Activated gamma-delta T cell treated with Interleukin-2 at 50 U/mL for 16 hours (primary cell): ENCODE measurements at places on chromosomes 4 and X.

GRCh38 chrX:5708251-5708650 is 520.4 kb downstream of the NLGN4X start:
- DNase-seq: no peak

DNA sequence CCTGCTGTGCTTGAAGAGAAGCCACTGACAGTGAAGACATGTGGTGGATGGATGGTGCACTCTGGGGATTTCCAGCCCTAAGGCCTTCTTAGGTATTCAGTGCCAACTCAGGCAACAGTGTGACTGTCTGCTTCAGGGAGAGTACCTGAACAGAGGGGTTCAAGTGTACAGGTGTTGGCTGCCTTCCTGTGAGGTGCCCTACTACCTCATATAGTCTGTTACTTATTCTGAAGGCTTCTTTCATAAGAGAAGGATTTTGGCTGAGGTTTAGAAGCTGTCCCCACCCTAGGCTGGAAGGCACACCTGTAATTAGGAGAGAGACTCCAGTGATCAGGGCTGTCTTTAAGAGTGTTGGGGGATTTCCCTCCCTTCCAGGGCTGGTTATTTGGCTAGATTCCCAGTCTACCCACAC is 1.8 kb downstream of the FTHL17 start:
- DNase-seq: no peak

GRCh38 chr4:182906786-182907185 is 10.4 kb downstream of the DCTD start:
- no peak for DNase-seq

GRCh38 chrX:144798972-144799371 is 448.3 kb upstream of the SPANXN1 start:
- DNase-seq: no peak

GRCh38 chrX:129876771-129877305 is 29.1 kb upstream of the UTP14A start:
- DNase-seq: no peak

DNA sequence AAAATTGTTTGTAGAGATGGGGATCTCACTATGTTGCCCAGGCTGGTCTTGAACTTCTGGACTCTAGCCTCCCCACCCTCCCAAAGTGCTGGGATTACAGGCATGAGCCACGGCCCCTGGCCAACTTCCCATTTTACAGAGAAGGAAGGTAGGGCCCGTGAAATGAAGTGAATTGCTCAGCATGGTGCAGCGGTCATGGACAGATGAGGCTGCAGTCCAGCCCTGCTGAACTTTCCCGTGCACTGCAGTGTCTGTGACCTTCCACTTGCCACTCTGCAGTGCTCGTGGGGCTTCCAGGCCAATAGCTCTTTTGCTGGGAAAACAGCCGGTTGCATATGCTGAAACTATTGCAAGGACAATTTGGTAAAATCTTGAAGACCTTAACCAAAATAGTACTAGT is 454.4 kb upstream of the FAT1 start:
- DNase-seq: no peak

GRCh38 chr4:168540503-168541265 is 43.8 kb downstream of the PALLD start:
- DNase-seq: no peak

- no peak for DNase-seq
Observed at GRCh38 chr4:44704673-44705072, 21.7 kb downstream of the GNPDA2 start.

DNA sequence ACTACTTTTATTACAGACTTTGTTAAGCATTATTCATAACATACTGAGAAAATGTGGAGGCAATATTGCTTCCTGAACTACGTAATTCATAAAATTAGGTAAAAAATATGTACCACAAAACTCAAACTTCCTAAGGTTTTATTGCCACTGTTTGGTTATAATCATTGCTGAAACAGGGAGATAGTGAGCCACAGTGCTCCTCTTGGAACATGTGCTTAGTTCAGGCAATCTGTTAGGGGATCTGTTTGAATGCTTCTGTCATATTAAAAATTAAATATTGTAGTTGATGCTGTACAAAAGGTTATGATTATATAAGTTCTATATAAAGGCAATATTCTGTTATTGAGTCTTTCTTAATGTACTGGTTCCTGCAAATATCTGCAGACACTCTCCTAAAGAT is 480.7 kb downstream of the GRXCR1 start:
- no peak for DNase-seq

DNA sequence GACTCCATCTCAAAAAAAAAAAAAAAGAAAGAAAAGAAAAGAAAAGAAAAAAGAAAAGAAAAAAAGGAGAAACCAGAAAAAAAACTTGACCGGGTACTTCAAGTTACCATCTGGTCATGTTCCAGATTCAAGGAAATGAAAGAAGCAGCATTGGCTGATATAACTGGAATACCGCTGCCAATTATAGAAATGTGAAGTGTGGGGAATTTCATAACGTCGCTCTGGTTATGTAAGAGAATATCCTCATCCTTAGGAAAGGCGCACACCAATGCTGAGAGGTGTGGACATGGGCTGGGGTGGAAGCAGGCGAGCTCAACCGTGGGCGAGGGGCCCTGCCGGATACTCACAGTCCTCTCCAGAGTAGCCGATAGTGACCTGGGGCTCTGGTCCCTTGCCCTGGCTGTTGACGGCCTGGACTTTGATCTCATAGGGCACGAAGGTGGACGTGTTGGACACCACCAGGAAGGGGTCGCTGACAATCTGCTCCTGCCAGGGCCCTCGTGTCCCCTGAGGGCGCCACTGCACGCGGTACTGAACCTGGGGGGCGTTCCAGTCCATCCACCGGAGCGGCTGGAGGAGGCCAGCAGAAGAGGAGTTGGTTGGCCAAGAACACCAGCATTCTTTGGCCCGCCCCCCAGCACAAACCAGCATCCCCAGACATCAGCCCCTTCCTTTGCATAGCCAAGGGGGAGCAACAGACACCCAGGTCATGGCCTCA is 19.5 kb downstream of the L1CAM start:
- no peak for DNase-seq

GRCh38 chr4:44221407-44221806 is 227.2 kb downstream of the KCTD8 start:
- DNase-seq: no peak

GRCh38 chrX:20224814-20225487 is 41.8 kb downstream of the RPS6KA3 start:
- no peak for DNase-seq

DNA sequence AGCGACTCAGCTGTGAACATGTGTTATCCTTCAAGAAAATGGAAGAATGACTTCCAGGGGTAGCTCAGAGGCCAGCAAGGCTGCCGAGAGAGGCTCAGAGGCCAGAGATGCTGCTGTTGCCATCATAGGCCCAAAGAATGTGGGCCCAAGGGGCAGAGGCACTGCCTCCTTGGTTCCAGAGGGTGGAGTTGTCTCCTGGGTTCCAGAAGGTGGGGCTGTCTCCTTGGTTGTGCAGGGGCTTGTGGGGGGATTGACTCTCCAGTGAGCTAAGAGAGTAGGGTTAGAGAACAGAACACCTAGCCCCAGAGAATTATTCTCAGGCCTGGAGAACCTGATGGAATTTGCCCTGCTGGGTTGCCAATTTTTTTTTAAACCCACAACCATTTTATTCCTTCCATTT is 62.6 kb downstream of the DGKK start:
- no peak for DNase-seq

DNA sequence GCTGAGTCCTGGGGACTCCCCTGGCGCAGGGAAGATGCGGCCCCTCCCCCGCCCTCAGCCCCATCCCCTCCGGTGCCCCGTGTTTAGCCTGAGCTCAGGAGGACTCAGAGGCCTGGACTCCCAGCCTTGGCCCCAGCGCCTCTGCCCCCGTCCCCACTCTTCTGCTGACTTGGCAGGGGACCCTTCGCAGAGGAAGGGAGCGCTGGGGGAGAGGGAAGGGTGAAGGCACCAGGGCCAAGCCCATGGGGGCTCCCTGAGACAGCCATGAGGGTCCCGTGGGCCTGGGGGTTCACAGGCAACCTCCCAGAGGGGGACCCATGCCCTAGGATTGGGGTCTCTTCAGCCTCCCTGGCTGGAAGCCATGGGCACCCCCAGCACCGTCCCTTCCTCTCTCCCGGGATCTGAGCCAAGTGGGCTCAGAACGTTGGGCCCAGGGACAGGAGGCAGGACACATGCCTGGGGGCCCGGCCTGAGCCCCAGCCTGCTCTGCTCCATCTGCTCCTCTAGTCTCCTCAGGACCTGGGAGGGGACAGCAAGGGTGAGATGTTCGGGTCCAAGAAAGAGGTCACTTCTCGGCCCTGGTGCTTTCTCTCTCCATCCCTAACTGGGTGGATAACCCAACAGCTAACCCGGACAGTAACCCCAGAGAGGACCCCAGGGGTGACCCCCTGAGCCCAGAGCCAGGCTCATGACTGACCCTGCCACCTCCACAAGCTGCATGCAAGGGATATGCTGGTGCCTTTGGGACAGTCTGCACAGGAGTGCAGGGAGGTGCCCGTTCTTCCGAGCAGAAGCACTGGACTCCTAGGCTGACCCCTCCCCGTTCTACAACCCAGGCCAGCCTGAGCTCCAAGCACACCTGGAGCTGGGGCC is 1.5 kb upstream of the CPLX1 start:
- DNase-seq: no peak

- DNase-seq: no peak
Observed at GRCh38 chrX:94831364-94831763, 1157.4 kb downstream of the FAM133A start.

DNA sequence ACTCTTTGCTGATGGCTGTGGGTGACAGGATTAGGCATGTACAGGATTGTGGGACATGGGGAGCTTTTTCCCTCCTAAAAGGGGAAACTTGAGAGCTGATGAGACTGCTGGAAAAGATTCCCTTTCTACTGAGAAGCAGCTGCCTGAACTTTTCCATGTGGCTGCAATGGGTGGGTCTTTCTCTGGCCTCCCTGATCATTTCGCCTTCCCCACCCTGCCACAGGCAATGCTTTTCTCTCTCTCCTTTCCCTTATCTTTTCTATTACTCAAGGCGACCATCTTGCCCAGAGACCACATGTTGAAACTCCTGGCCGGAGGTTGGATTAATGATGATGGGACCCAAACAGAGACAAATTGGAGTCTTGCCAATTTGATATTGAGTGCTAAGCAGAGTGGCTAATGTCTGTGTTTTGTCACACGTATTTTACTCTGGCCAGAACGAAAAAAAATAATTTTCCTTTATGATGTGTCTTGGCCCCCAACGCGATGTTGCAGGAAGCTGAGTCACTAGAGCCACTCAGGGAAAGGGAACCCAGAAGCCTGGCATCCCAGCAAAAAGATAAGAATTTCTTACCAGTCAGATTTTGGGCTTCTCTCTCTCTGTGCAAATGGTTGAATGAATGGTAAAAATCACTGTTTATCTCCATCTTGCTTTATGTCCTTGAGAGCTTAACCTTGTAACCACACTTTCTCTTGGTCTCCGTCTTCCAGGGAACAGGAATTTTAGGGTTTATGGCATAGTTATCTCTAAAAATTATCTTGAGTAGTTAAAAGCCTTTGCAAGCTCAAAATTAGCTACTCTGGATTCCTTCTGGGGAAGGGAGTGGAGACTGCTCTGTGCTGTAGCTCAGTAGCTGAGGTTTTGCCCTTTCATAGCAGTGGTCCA is 19.4 kb upstream of the ATP8A1 start:
- no peak for DNase-seq

DNA sequence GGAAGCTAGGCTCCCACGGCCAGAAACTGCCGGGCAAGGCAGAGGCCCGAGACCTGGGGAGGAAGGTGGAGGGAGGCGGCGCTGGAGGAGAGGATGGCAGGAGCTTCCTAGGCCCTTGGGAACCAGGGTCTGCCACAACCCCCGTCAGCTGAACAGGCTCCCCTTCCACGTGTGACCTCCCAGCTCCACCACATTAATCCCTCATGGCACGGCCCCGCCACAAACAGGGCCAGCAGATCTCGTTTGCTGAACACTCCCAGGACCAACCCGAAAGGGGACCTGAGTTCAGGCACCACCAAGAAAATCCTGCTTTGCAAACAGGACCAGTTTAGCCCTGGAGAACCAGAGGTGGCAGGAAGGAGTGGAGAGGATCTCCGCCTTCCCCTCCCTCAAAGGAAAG is 62.7 kb downstream of the FHDC1 start:
- no peak for DNase-seq

DNA sequence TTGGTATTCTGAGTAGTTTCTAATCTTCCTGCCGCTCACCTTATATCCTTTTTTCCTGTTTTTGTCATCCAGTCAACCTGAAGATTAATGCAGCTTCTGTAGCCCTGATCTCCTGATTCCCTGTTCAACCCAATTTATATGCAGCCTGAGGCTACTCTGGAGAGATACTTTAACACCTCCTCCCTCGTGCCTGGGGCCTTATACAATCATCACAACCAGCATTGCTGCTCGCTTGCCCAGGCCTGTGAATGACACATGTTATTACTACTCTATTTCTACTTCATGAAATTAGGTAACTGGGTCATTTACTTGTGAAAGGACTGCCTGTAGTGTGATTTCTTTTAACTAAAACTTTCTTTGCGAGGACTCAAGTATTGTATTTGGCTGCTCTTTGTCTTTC is 33.7 kb upstream of the WDR17 start:
- no peak for DNase-seq

DNA sequence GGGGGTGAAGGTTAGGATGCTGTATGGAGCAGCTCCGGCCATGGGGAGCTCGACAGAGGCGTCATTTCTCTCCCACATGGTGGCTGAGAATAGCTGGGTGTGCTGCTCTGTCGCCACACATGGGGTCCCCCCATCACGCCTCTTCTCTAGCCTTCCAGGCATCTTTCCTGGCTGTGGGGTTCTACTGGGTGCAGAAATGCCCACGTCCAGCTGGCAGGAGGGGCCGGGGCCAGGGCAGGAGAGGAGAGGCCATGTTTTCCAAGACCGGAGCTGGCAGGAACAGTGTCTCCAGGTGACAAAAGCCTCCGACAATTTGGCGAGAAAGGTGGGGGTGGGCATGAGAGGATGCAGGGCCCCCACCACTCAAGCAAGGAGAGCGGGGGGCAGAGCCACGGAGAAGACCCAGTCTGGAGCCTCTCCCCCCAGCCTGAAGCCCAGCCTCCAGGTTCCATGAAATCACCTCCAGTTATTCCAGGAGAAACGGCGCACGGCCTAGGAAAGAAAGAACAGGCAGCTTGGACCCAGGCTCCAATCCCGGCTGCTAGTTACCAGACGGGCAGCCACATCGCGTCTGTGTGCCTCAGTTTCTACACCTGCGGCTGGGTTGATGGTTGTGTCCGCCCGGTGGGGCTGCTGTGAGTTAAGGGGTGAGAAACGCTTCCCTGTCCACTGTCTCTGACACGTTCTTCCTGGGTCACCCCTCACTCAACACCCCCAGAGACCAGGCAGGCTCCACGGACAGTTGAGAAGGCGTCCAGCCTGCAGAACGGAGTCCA is 27.4 kb upstream of the SPON2 start:
- DNase-seq: no peak

DNA sequence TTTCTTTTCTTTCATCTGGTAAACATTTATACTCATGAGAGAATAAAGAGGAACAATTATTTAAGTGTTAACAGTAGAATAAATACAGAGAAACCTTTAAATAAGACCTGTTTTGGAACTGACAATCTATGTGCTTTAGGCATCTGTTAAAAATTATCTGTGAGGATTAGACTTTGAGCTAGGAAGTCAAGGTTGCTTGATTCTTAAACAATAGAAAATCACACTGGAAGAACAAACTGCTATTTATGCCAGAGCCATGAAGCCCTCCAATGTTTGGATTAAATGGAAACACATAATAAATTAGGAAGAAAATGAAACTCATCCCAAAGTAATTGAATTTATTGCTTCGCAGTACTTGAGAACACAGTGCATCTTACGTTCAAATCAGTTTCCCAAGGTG is 207.2 kb upstream of the NPY2R start:
- no peak for DNase-seq
